WTC11 (cell line): ENCODE measurements at places on chromosomes 1 and 21.

DNA sequence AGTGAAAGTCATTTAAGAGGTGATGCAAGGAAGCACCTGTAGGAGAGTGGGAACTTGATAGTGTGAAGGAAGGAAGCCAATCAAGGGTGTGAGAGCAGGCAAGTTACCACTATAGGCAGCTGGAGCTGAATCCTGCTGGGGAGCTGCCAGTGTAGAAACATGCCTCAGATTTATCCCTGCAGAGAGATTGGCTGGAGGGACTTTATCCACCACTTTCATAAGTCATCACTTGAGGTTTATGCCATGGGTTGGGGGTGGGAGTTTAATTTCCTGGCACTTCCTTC, 443.6 kb downstream of the PLPP3 start:
- no peak for DNase-seq

DNA sequence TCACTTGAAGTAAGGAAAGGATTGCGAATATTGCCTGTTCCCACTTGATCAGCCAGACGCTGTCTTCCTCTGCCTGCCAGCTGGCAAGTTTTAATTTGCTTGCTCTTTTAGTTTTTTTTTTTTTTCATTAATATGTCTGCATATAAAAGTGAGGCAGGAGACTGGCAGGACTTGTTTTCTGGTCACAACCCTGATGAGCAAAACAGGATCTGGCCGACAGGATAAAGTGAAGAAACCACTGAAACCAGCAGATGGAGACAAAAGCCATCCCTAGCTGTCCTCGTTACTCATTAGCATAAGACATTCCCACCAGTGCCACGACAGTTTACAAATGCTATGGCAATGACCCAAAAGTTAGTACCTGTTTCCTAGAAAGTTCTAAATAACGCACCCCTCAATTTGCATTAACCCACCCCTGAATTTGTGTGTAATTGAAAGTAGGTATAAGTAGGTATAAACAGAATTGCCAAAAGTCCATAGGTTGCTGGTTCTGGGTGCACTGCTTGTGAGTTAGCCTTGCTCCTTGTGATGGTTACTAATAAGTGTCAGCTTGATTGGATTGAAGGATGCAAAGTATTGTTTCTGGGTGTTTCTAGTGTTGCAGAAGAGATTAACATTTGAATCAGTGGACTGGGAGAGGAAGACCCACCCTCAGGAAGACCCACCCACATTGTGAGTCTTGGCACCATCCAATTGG, 60.8 kb downstream of the ZNF684 start:
- no peak for DNase-seq

DNA sequence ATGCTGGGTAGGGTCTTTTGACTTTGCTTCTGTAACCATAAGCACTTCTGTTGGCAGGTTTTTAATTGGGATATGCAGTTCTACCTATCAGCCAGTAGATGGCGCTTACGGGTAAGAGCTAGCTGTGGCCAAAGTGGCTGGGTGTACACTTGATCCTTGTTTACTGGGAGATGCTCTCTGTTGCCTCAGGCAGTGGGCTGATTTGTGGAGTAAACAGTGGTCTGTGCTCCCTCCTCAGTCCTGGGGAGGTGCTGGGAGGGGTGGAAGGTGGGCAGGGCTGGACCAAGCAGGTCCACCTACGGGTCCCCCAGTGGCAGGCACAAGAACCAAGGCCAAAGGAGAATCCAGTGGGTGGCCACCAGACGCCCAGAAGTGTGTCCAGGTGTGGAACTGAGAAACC, 43.4 kb downstream of the RALGPS2 start:
- no peak for DNase-seq

- no peak for DNase-seq
These were observed 34.6 kb downstream of the COQ8A start for GRCh38 chr1:226974544-226975258.

- DNase-seq = no peak
These were observed 973.1 kb upstream of the ADGRL2 start for GRCh38 chr1:80827666-80828065.

GRCh38 chr1:184254849-184255248, 132.0 kb upstream of the C1orf21 start:
- no peak for DNase-seq

DNA sequence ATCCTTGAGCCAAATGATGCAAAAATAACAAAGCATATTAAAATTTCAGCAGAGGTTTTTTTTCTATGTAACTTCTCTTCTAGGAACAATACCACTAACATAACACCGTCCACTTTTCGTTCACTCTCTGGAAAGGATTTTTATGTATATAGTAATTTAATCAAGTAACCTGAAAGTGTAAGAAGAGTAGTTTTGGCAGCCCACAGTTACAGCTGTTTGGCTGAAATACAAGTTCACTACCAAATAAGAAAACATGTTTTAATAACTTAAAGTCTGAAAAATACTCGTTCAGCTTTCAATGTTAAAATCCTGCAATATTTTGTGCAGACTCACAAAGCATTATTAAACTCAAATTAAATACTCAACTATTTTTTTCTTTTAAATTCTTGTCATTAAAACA, 896.8 kb upstream of the ADGRL4 start:
- no peak for DNase-seq

- DNase-seq = no peak
These were observed 83.9 kb downstream of the FASLG start for GRCh38 chr1:172742599-172743500.

DNA sequence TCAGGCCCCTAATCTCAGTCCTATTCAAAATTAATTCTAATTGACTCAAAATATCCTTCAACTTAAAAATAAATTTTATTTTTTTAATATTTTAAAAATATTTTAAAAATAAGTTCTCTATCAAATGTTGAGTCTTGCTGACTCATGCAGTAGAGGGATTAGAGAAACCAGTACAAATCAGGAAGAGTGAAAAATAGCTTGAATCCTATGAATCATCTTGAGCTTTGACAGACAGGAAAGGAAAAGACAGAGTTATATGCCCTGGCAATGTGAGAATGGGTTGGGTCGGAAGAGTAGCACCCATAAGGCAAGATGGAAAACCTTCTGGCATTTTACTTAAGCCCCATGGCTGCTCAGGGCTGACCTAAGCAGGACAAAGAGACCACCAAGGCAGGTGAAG, 346.6 kb upstream of the RUNX1 start:
- DNase-seq = no peak

DNA sequence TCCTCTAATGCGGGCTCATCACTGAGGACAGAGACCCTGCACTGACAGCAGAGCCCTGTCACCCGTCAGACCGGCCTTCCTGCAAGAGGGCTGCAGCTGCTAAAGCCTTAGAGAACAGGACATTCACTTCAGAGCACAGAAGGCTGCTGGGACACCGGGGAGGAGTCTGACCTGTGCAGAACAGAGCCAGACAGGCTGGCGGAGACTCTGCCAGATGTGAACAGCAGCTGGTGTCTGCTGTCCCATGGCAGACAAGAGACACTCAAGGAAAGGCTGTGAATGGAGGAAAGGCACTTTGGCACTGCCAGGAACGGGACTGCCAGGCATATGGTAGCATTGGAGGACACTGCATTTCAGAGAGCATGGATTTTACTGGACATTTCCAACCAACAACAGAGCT, 21.4 kb downstream of the MRAP start:
- DNase-seq = no peak

DNA sequence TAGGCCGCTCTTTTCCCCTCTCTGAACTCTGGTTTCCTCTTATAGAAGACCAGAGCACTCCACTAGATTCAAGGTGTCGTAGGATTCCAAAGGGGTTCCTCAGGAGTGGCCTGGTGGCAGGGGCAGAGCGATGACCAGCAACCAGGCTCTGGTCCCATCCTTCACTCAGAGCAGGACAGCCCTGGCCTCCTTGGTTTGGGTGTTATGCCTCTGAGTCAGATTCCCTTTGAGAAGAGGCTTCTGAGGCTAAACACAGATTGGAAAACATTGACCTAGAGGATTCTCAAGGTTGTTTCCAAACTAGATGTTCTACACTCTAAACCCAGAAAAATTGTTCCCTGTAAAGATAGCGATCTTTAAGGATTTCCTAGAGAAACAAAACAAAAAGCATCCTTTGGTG, 49.8 kb upstream of the IKBKE start:
- no peak for DNase-seq

GRCh38 chr1:218459878-218460711, 115.0 kb downstream of the TGFB2 start:
- peak; percentile 21 for DNase-seq

DNA sequence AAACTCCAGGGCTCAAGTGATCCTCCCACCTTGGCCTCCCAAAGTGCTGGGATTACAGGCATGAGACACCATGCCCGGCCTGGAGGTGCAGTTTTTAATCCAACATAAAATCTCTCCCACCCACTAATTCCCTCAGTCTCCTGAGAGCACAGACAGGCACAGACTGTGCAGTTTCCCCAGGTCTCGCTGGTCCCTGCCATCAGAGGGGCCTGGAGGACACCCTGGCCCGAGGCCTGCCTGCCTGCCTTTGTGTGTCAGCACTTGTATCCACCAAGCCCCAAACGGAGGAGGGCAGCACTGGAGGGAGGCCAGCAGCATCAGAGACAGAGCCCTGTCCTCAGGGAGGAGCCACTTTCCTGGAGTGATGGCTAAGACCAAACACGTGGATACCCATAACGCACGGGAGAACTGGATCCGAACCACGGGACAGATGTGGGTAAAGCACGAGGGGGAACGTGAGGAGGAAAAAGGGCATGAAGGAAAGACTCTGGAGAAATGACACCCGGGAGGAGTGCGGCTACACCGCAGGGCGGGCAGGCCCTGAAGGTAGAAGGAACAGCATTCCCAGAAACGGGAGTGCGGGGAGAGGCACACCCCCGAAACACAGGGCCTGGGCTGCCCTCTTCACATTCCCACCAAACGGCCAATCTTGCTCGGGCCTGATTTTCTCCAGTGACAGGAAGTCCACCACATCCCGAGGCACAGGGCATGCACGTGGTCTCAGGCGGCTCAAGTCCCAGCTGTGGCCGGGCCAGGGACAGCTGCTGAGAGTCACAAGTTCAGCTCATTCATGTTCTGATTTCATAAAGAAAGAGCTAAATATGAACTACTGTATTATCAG, 29.7 kb downstream of the NPHP4 start:
- DNase-seq = no peak

GRCh38 chr1:36239941-36240637, 15.8 kb downstream of the THRAP3 start:
- no peak for DNase-seq

DNA sequence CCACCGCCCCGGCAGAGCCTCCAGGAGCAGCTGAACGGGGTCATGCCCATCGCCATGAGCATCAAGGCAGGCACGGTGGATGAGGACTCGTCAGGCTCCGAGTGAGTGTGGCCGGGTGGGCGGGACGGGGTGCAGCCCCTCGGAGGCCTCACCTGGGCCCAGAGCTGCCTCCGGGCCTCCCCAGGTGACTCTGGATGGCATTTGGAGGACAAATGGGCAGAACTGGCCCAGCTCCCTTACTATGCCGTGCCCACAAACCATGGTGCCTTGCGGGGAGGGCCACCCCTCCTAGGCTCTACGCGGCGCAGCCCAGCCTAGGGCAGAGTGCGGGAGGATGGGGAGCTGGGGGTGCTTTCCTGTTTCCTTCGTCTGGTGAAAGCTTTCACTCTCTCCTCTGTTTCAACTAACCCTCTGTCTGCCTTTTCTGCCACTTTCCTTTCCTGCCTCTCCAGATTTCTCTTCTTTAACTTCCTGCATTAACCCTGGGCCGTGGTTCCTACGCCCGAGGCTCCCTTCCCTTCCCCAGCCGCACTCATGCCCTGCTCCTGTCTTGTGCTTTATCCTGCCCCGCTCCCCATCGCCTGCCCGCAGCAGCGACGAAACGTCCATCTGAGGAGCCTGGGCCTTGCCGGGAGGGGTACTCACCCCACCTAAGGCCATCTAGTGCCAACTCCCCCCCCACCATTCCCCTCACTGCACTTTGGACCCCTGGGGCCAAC, 9.2 kb downstream of the PSRC1 start:
- DNase-seq = no peak

DNA sequence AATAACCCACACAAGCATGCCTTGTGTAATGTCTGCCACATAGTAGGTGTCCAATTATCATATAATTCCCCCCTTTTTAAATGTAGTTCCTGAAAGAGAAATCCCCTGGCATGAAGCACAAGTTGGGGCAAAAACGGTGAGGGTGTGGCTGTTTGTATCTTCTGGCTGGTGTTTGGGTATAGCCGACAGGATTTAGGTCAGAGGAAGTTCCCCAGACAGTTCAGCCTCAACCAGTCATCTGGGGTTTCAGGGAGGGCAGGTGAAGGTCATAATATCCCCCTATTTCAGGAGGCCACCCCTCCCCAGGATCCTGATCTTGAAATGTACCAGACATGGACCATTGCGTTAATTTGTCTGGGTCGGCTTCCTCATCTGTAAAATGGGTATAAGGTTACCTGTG, 29.1 kb upstream of the JUN start:
- no peak for DNase-seq

- no peak for DNase-seq
These were observed 541.7 kb downstream of the SMYD3 start for GRCh38 chr1:245965398-245965797.

DNA sequence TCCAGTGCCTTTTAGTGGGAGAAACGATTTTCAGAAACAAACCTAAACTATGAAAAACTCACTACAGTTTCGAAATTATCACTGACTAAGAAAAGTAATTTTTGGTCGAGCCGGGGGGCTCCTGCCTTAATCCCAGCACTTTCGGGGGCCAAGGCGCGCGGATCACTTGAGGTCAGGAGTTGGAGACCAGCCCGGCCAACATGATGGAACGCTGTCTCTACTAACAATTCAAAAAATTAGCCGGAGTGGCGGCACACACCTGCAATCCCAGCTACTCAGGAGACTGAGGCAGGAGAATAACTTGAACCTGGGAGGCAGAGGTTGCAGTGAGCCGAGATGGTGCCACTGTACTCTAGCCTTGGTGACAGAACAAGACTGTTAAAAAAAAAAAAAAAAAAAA, 3.0 kb downstream of the CFHR3 start:
- no peak for DNase-seq
